ENCODE measurements at places on chromosomes 5 and 9.

GRCh38 chr5:143985832-143986515 is 174.0 kb downstream of the HMHB1 start:
- DNase-seq, result no peak

DNA sequence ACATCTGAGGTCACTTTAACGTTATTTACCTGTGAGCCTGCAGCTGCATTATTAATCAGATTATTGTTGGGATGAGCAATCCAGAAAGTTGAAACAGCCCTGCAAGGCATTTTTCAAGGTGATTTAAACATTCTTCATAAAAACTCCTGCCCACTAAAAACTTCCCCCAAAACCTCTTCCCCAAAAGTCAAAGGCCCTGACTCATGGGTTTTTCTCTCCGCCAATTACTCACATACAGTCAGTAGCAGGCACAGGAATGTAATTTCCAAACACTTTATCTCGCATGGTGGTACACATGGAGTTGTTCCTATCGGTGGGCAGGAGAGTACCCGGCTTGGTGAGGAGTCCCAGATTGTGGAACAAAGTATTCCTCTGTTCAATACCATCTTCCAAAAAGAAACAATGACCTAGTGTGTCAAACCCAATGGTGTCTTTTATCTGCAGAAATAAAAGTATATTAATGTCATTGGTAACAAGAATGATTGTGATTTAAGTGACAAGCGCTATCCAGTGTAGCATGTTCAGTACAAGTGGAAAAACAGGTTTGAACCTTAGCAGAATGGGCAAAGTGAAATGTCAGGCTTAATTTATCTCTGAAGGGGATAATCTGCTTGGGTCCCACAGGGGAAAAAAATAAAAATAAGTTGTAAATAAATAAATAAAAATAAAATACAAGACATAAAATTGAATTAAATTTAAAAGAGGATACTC is 38.3 kb downstream of the CEMIP2 start:
- no peak for DNase-seq

DNA sequence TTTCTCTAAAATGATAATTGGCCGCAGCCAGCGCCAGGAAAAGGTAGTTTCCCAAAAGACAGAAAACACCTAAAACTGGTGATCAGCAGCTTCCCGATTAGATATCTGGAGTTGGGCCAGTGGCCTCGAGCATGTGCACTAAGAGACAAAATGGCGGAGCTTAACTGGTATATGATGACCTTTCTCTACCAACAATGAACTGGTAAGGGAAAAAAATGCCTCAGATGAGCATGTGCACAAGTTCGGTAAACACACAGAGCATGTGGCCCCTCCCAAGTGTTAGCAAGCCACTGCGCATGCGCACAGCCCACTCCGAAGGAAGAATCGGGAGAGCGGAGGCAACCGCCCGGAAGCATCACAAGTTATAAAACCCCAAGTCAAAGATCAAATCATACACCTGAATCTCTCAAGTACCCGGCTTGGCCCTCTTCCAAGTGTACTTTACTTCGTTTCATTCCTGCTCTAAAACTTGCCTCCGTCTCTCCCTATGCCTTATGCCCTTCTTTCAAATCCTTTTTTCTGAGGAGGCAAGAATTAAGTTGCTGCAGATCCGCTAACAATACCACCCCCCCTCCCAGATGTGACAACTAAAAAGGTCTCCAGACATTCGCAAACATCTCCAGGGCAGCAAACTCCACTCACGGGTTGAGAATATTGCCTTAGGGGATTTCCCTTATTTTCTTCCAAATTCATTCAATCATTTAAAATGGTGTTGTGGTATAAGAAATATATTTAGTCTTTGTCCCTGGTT is 15.0 kb upstream of the PTBP3 start:
- peak; percentile 92 for DNase-seq

- DNase-seq, result no peak
Measured at GRCh38 chr9:133656211-133657119, 20.3 kb downstream of the DBH start.

GRCh38 chr5:2465383-2465782 is 286.1 kb downstream of the IRX2 start:
- DNase-seq, result no peak

DNA sequence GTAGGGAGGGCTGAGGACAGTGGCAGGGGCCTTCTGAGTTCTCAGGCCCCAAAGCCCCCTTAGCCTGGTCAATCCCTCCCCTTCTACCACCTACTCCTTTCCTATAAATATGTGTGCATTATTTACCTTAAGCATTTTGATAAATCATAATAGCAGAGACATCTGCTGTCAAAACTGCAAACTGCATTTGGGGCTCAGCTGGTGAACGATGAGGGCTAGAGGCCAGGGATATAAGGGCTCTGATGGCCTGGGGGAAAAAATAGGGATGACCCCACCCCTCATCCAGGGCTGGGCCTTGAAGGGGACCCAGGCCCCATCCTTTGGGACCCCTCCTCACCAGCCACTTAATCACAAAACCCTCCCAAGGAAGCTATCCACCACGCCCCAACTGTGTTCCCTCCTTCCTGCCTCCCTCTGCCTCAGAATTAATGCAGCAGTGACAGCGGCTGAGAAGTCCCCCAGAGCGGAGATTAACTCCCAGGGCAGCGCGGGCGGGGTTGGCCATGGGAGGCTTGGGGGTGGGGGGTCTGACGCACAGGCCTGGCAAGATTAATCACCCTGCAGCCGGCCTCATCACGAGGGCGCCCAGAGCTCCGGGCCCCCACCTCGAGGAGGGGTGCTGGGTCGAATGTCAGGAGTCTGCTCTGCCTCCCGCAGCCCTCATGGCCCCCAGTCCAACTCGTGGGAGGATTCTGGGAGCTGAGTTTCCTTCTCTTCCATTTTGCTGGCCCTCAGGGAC is 42.1 kb downstream of the CXXC5 start:
- no peak for DNase-seq

DNA sequence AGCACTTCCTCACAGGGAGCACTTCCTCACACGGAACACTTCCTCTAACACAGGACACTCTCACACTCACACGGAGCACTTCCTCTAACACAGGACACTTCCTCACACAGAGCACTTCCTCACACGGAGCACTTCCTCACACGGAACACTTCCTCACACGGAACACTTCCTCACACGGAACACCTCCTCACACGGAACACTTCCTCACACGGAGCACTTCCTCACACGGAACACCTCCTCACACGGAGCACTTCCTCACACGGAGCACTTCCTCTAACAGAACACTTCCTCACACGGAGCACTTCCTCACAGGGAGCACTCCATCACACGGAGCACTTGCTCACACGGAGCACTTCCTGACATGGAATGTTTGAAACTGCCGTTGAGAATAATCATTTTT is 13.4 kb downstream of the POMT1 start:
- no peak for DNase-seq

DNA sequence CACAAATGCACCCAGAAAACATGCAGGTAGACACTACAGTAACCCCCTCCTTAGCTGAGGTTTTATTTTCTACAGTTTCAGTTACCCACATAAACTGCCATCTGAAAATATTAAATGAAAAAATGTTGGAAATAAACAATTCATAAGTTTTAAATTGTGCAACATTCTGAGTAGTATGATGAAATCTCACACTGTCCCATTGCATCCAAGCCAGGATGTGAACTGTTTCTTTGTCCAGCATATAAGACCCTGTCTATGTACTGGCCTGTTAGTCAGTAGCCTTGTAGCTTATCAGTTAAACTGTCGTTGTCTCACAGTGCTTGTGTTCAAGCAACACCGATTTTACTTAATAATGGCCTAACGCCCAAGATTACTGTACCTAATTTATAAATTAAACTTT is 630.5 kb downstream of the ANXA1 start:
- DNase-seq, result no peak

DNA sequence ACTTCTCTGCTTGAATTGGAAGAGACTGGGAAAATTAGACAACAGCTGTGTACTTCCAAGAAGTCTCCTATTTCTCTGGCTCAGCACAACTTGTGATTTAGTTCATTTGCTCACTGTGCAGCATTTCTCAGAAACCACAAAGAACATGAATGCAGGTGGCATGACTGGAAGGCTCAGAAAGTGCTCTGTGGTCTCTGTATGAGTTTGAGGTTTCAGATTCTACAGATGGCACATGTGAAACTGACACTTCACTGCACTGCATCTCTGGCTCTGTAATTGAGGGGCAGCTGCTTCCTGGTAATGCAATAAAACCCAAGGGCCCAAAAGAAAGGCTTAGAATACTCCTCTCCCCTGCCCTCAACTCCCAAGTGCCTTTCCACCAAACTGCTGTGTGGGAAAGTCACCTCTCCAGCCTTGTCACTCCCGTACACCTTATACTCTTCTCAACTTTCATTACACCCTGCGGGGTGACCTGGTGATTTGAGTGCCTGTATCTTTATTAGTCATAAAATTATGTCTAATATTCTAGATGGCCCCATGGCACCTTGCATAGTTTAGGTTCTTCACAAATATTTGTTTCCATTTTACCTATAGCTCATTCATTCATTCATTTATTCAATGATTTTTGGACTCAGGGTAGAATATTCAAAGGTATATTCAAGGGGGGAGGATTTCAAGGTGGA is 82.5 kb downstream of the ESM1 start:
- DNase-seq, result no peak

GRCh38 chr5:55821731-55822512 is 29.2 kb upstream of the IL31RA start:
- DNase-seq, result no peak

- DNase-seq, result no peak
Measured at GRCh38 chr5:172361566-172362238, 78.1 kb upstream of the UBTD2 start.

- DNase-seq, result no peak
Measured at GRCh38 chr9:9963841-9964240, 649.0 kb downstream of the PTPRD start.

DNA sequence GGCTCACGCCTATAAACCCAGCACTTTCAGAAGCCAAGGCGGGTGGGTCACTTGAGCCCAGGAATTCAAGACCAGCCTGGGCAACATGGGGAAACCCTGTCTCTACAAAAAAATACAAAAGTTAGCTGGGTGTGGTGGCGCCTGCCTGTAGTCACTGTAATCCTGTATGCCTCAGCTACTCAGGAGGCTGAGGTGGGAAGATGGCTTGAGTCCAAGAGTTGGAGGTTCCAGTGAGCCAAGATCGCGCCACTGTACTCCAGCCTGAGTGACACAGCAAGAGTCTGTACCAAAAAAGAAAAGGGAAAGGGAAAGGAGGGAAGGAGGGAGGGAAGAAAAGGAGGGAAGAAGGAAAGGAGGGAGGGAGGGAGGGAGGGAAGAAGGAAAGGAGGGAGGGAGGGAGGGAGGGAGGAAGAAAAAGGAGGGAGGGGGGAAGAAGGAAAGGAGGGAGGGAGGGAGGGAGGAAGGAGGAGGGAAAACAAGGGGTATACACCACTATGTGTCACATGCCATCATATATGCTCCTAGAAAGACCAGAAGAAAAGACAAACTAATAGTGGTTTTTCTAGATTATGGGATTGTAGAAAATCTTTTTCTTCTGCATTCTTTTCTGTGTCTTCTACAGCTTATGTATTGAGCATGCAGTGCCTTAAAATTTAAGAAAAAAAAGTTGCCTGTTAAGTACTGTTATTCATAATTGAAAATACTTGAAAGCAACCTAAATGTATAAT is 240.1 kb downstream of the DENND1A start:
- no peak for DNase-seq

GRCh38 chr5:9156282-9156681 is 389.6 kb downstream of the SEMA5A start:
- no peak for DNase-seq

- DNase-seq, result no peak
Measured at GRCh38 chr9:36416890-36417289, 16.8 kb upstream of the RNF38 start.

- DNase-seq, result no peak
Measured at GRCh38 chr5:35783551-35783950, 73.1 kb upstream of the IL7R start.

DNA sequence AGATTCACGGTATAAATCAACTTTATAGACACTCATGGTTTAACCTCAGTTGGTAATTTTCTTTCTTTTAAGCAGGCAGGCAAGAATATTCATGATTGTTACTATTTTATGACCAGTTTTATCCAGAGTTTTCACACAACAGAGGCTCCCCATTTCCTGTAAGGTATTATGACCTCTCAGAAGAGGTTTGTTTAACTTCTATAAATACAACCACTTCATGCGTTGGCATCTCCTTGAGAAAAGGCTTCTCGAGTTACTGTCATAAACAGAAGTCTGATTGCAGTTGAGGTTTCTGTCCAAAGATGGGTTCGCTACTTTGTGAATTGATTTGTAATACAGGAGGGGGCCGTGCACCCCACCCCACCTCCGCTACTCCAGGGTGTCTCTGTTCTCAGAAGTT is 55.3 kb downstream of the ENTREP1 start:
- no peak for DNase-seq

DNA sequence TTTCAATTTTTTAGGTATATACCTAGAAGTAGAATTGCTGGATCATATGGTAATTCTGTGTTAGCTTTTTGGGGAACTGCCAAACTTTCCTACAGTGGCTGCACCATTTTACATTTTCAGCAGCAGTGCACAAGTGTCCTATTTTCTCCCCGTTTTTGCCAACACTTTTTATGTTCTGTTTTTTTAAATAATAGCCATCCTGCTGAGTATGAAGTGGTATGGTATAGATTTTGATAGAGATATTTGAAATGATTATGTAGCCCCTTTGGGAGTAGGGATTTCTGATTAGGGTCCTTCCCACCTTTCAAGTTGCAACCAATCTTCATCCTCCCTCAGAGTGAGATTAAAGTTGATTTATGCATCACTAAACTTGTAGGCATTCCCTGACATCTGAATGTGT is 76.5 kb downstream of the ARHGEF28 start:
- no peak for DNase-seq

GRCh38 chr5:103444333-103445038 is 118.1 kb downstream of the NUDT12 start:
- DNase-seq, result no peak

- no peak for DNase-seq
Measured at GRCh38 chr5:97004423-97005060, 68.7 kb downstream of the LNPEP start.

DNA sequence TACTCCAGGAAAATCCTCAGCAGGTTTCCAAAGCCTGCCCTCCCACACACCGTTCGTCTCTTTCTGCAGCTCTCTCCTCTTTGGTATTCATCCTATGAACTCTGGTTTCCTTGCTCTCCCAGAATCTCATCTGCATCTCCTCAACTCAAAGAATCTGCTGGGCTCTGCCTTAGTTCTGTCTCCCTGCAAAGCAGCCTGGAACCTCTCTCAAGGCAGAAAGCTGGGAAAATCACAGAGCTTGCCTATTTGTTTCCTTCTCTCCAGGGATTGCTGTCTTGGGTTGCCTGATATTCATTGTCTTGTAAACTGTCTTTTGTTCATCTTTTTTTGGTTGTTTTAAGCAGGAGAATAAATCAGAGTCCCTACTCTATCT is 5.3 kb upstream of the ERAP2 start:
- no peak for DNase-seq

DNA sequence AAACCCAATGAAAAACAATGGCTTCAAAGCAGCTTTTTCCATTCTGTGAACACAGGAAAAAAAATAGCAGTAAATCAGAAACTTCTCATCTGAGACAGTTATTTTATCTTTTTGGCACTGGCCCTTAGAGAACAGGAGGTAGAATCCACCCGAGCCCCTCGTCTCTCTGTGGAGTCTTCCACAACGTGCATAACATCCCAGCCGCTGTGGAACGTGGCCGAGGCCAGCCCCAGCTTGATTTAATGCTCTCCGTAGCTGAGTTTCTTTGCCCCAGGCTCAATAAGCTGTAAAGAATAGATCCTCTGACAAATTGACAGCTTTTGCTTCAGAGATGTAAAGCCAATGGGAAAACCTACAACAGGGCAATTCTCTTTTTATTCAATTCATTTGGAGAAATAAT is 107.9 kb upstream of the DAP start:
- no peak for DNase-seq

- DNase-seq, result no peak
Measured at GRCh38 chr5:119357808-119358529, 2.1 kb downstream of the TNFAIP8 start.
